ENCODE measurements at places on chromosomes 6 and 20. TPM values are rescaled to one million over a fixed set of nuclear protein-coding genes. Genes with fewer than 3 reads are reported as not detected.

The TCF21 gene
- total RNA-seq = 4.7 TPM

The SNAI1 gene
- 4.2 TPM for total RNA-seq

The IL17A gene
- total RNA-seq = not detected

The PPP1R3G gene
- 0.33 TPM for total RNA-seq

All from mesangial cell (primary cell).